ENCODE measurements at places on chromosomes 12 and 14.

- DNase-seq, result no peak
Measured at GRCh38 chr12:10361084-10361483, 28.8 kb downstream of the KLRK1 start.

DNA sequence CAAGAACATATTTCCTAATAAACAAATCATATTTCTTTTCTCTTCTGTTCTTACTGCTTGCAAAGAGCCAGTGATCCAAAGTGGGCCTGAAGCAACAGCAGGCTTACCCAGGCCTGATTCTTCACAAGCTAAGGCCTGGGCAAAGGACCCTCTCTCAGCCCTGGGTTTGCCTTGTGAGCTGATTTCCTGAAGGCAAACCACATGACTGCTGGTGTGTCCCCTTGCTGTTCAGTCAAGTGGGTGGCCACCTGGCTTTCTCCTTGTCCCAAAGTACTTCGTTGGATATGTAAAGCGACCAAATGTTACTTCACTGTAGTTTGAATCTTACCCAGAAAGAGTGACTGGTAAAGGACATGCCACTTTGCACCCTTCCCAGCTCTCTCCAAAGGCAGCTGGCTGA is 392.9 kb downstream of the ZFP36L1 start:
- no peak for DNase-seq

DNA sequence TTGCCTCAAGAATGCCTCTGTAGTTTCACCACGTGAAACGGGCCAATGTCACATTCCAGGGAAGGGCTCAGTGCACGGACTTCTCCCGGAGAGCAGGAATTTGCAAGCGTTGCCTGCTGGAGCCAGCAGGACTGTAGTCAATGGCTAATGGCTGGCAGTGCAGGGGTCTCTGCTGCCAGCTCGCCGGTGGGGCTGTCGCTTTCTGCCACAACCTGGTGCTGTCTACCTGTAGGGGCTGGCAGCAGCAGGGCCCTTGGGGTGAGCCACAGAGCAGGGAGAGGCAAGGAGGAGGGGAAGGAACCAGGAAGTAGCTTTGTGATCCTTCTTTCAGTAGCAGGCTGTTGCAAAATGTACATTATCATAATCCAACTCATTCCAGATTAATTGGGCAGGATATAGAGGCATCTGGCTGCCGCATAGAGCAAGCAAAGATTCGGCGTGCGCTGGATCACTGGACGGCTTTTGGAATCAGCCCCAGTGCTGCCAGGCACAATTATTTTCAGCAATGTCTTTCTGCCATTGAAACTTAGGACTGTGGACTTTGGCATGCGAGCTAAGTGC is 114.1 kb downstream of the PAPOLA start:
- DNase-seq, result no peak

GRCh38 chr14:54533100-54533499 is 23.4 kb downstream of the CGRRF1 start:
- no peak for DNase-seq

- peak; percentile 38 for DNase-seq
Measured at GRCh38 chr12:47797441-47797840, 22.3 kb downstream of the HDAC7 start.

- DNase-seq, result no peak
Measured at GRCh38 chr12:111369496-111370220, 763 bp upstream of the PHETA1 start.

- peak; percentile 93 for DNase-seq
Measured at GRCh38 chr14:69152902-69153151, at the start of gene DCAF5. TSS of gene DCAF5 (minus strand) at chr14:69153119. CDS start at chr14:69152978, 141 bp downstream.

DNA sequence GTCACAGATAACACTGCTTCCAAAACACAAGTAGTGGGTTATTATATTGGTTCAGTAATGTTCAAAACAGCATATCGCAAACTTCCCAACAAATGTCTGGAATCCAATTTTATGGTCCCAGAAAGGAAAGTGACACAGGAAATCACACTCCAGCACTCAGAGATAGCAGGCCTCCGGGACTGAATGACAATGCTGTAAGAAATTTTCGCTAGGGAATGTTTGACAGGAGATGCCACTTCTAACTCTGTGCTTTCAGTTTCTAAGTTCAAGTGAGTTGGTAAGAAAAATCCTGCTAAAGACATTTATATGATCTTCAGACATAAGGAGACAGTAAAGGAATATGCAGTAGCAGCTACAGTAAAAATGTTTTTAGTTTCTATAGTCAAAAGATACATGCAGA is 93.2 kb downstream of the SLC2A13 start:
- no peak for DNase-seq

All from CD4-positive, alpha-beta T cell treated with Interleukin-2 at 100 ng/mL for 4 hours (primary cell).